T-helper 2 cell treated with Interferon-gamma antibody and Interleukin-4, amounts not matched to agents 100 ng/mL and 5 ng/mL, for 36 hours (primary cell): ENCODE measurements at places on chromosomes 16 and 17. TPM values are rescaled to one million over a fixed set of nuclear protein-coding genes. Genes with fewer than 3 reads are reported as not detected.

The ANKRD40CL gene
- not detected in 2 replicates for total RNA-seq

The KRTAP2-1 gene
- total RNA-seq, result not detected in 2 replicates

The PYDC1 gene
- not detected in 2 replicates for total RNA-seq

The C1QTNF8 gene
- total RNA-seq, result not detected in 2 replicates

The BAHCC1 gene
- 0.20 and 0.27 TPM in 2 replicates for total RNA-seq

The TSR3 gene
- total RNA-seq, result 43.3 and 44.4 TPM in 2 replicates

The PPY gene
- not detected in 2 replicates for total RNA-seq
